ENCODE measurements at places on chromosomes 11 and 22.

- no peak for DNase-seq
Measured at GRCh38 chr11:14971865-14972580, at the start of gene CALCA. CALCA (minus strand) TSS chr11:14972351; CDS start chr11:14971192, 1,159 bp downstream.

GRCh38 chr11:73659961-73660360 lies 13.6 kb downstream of the PLEKHB1 start:
- no peak for DNase-seq

DNA sequence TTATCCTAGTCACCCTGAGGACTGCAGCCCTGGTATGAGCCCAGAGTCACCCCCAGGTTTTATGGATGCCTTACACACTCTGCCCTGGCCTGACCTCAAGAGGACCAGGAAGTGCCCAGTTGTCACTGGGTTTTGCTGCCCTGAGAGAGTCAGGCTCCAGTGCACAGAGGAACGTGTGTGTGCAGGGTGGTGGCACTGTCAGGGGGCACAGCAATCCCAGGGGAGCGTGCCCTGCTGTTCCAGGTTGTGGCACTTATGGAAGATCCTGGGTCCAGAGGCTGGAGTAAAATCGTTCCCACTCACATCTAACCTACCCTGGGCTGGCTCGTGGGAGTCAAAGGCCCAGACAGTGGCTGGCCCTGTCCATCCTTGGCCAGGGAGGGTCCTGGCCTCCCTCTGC lies 7.6 kb downstream of the APOBEC3A start:
- no peak for DNase-seq

DNA sequence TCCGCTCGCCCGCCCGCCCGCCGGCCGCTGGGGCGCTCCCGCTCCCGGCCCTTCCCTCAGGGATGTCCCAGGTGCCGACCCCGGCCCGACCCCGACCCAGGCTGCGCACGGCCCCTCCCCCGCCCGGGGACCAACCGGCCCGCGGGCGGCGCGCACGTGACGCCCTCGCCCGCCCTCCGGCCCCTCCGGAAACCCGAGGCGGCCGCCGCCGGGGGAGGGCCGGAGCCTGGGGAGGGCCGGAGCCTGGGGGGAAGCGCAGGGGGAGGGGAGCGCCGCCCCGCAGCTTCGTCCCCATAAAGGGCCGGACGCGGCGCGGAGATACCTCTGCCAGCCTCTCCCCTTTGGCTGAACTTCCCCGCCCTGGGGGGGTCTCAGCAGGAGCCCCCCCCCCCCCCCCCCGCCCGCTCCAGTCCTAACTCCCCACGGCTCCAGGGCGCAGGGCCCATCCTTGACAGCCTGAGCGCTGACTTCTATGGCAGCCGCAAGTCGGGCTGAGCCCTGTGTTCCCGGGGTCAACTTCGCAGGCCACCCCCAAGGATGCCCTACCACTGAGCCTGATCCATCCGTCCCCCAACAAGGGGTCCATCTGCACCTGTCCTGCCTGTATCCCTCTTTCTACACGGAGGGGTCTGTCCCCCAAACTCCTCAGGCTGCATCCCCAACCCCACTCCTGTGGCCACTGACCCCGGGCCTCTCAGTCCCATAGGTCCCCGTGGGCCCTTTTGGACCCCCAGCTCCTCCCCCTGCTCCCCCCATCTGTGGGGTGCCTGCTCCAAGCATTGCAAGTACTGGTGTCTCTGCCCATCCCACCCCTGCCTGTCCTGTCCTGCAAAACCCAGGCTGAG lies at the start of gene MAPK12:
Gene MAPK12 (minus strand): TSS at position 69 of the 845 bp plus-strand sequence. CDS start 174 bp downstream, outside the sequence.
- DNase-seq: no peak

- no peak for DNase-seq
Measured at GRCh38 chr11:73592640-73593039, 5.3 kb downstream of the FAM168A start.

DNA sequence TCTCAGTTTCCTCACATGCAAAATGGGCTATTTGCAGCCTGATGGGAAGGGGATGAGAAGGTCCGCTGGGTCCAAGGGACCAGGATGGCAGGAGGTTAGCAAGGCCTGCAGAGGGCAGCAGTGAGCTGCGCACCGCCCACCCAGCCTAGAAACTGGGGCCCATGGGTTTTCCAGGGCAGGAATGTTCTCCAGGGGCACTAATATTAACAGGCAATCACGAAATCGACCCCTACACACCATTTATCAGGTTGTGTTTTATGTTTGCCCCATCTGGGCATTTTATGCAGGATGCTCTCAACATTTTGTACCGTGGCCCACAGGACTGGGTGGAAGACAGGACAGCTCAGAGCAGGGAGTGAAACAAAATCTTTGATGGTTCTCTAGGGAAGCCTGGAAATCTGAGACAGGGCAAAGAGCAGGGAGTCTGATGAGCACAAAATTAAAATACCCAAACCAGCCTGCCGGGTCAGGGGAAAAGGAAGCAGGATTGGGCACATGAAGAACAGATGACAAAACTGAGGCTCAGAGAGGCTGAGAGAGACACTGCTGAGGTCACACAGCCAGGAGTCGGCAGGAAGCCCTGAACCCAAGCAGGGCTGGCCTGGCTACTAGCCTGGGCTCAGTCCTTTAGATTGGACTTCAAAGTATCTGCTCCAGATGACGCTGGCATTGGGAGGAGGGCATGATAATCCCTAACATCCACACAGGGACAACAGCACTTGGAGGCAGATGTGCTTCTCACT lies 1.6 kb upstream of the BCR start:
- DNase-seq: peak; percentile 82

- no peak for DNase-seq
Measured at GRCh38 chr11:96188243-96189006, 154.6 kb downstream of the MAML2 start.

DNA sequence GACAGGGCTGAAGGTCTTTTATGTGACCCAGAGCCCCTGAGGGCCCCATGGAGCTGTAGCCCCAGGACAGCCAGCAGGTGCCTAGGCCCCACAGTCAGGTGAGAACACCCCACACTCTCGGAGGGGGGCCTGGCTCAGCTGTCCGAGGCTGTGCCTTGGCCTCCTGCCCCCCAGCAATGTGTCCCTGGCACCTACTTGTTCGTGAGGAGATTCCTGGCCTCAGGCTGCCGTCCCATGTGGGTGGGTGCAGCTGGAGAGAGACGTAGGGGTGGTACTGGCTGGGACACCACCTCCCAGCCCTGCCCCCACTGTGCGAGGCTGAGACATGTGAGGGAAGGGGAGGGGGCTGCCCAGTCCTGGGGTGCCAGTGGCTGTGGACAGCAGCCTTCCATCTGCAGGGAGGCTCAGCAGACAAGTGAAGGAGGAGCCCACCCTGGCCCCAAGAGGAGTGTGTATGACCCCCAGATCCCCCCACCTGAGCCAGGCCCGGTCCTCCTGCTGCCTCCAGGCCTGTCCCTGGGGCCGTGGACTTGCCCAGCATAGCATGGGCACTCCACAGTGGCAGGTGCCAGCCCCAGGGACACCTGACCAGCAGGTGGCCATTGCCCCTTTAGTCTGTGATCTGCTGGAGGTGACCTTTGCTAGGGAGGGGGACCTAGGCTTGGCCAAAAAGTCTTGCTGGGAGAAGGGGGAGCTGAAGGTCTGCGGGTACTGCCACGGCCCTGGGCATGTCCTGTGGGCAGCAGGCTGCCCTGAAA lies 17.0 kb downstream of the IL17REL start:
- DNase-seq: no peak

DNA sequence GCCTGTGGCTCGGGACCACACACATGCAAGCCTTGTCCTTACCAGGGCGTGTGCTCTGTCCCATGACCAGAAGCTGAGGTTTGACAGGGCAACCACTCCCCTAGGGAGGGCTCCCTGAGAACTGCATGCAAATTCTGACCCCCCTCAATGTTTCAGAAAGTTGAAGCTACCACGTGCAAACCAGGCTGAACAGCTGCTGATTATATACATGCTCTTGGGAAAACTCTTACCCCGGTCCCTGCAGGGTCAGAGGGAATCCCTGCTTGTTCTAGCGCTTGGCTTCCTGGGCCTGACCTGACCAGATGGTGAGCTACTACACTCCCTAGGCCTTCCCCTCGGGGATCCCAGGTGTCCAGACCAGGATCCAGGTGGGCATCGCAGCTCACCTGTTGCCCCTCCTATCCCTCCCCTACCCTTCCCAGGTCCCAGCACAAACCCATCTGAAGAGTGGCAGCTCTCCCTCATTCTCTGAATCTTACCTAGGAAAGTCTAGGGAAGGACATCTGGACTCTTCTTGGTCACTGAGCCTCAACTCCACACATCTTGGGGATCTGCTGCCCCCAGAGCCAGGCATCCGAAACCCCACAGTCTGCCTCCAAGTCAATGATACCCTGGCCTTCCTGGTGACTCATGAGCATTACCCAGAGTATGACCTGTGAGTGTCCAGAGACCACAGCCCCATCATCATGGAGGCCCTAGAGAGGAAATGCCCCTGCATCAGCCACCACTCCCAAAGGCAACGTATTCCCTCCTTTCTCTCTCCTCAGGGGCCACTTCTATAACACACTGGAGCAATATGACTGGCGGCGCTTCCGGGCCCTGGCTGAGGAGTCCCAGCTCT lies 61.5 kb downstream of the BTG4 start:
- no peak for DNase-seq

- DNase-seq: no peak
Measured at GRCh38 chr22:25364281-25364680, 144.8 kb downstream of the CRYBB2 start.

- DNase-seq: no peak
Measured at GRCh38 chr11:113593698-113594308, 112.3 kb downstream of the TMPRSS5 start.

DNA sequence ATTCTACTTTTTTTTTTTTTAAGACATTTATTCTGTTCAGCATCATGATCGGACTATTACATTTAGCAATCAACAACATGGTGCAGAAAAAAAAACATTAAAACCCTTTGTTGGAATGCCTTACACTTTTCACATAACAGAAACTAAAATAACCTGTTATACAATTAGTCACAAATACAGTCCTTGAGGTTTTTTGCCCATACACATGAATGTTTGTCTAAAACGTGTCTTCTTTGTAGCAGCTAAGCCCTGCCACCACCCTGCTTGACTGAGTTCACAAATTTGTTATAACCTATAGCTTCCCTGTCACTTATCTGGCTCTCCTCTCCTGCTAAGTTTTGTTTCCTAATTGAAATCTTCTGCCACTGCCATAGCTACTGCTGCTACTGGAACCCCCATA lies 75.4 kb upstream of the ARHGAP20 start:
- no peak for DNase-seq

DNA sequence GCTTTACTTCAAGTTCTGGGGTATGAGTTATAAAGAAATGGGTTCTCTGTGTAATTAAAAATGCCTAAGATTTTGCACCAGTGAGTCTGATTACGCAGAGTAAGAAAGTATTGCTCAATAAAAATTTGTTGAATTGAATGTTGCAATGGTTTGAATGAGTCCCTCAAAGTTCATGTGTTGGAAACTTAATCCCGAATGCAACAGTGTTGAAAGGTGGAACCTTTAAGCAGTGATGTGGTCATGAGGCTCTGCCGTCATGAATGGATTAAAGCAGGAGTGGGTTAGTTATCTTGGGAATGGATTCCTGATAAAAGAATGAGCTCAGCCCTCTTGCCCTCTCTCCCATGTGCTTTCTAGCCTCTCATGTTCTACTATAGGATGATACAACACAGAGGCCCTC lies 52.6 kb upstream of the SESN3 start:
- no peak for DNase-seq

DNA sequence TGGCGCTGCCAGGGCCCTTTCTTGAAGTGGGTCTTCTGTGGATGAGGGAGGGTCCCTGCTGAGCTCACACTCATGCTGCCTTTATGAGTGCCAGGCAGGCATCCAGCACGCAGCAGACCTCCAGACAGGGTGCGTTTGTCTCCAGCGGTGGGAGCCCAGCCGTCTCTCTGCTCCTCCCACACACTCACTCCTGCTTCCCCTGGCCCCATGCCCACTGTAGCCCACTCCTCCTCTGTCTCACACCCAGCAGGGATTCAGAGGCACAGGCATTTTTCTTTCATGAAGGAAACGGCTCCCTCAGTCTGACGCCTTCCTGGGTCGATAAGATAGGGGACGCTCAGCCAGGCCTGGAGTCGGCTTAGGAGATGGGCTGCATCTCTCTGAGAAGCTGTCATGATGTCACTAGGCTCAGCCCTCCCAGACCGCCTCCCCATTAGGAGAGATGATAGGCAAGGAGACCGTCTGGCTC lies 183.9 kb upstream of the NCAM1 start:
- DNase-seq: no peak

- DNase-seq: peak; percentile 84
Measured at GRCh38 chr22:39343259-39344045, 6.3 kb upstream of the SYNGR1 start.

- DNase-seq: peak; percentile 59
Measured at GRCh38 chr11:33500861-33501479, 199.7 kb downstream of the C11orf91 start.

GRCh38 chr11:122721964-122722266 lies 66.4 kb downstream of the UBASH3B start:
- no peak for DNase-seq

DNA sequence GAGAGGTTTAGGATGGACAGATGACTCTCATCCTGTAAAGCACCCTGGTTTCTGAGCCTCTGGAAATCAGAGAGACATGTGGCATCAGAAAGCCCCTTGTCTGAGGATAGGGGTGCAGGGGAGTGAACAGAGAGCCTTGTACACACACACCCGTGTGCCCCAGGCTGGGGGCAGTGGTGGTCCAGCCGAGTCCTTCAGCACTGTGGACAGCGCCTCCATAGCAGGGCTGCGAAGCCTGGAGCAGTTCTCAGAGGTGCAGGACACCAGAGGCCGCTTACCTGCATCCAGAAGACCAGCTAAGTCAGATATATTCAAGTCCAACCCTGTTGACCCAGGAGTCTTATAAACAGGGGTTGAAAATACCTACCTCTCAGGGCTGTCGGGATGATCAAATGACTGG lies 11.5 kb upstream of the IGSF9B start:
- no peak for DNase-seq

DNA sequence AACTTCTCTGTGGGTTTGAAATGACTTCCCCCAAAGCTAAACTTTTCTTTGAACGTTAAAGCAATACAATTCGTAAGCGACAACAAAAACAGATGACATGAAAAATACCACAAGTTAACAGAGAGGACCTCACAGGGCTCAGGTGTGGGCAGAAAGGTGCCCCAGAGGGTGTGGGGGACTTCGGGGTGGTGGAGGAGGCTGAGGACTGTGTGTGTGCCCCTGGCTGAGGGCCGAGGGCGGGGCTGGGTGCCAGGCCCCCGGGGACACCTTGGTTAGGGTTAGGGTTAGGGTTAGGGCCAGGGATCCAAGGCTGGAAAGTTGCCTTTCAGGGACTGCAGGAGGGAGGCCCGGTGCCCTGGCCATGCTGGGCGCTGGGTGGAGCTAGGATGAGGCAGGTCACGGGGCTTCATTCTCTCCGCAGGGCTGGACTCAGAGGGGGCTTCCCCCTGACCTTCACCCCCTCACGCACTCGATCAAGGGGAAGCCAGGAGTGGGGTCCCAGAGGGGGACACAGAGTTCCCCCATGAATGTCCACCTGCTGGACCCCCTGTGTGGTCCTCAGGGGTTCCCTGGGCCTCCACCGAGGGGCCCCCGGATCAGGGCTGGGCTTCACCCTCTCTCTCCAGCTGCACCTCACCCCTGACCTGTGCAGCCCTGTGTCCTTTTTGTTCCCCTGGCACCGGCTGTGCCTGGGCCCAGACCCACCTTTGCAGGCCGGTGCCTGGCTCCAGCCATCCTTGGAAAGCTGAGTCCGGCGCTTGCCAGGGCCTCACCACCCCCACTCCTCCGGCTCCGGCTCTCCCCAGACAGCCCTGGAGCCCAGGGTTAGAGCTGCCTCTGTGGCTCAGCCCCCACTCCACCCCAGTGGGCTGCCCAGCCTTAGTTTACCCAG lies 7.0 kb downstream of the TNNI2 start:
- DNase-seq: no peak

Data from Caco-2 (cell line).